ENCODE measurements at places on chromosomes 5 and 9.
A peak's percentile ranks its signal among the peaks of the same experiment; 100 is the strongest.

DNA sequence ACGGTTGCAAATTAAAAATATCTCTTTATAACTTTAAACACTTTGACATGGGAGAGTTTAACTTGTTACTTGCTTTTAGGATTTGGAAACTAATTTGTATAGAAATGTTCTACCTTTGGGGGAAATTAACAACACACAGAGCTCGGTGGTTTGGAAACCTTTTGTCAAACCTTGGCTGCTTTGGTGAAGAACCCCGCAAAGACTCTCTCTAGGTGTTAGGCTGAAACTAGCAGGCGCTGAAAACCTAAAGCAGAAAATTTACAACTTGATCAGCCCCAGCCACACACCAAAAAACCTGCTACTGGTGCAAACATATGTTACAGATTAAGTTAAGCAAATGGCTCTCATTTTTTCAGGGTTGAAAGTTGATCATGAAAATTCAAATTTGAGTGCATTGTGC lies 25.8 kb downstream of the NR2F1 start:
- DNase-seq, result no peak

- no peak for DNase-seq
These were observed 56.9 kb upstream of the IL7R start for GRCh38 chr5:35799753-35800152.

DNA sequence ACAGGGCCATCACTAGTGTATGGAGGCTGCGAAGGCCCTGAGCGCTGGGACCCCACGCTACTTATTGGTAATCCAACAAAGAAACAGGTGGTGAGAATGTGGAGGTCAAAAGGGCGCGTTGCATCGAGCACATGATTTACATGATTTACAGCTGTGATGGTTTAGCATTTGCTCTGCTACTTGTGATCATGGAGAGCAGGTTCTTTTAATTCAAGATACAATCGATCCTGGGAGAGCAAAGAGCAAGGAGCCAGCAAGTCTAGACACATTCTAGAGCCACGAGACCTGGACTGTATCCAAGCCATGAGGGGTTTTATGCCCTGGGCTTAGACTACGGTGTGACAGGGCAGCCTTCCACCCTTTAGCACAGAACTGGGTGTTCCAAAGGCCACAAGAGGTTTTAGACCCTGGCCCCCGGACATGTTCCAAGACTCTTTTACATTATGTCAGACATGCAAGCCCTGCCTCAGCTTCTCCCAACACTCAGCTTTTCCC lies 47.0 kb upstream of the CLK4 start:
- no peak for DNase-seq

GRCh38 chr5:14173377-14174229 lies 30.5 kb downstream of the TRIO start:
- no peak for DNase-seq

GRCh38 chr5:129591508-129592160 lies 131.5 kb downstream of the ADAMTS19 start:
- DNase-seq, result no peak

DNA sequence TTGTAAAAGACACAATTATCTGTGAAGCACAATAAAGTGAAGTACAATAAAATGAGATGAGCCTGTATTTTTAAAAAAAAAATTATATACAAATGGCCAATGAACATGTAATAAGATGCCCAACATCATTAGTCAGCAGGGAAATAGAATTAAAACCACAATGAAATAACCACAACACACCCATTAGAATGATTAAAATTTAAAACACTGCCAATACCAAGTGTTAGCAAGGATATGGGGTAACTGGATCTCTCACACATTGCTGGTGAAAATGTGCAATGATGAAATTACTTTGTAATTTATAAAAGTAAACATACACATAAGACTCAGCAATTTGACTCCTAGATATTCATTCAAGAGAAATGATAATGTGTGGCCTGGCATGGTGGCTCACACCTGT lies 62.8 kb downstream of the SHOC1 start:
- no peak for DNase-seq

- DNase-seq, result peak; percentile 14
These were observed 129.2 kb upstream of the FST start for GRCh38 chr5:53350991-53351770.

DNA sequence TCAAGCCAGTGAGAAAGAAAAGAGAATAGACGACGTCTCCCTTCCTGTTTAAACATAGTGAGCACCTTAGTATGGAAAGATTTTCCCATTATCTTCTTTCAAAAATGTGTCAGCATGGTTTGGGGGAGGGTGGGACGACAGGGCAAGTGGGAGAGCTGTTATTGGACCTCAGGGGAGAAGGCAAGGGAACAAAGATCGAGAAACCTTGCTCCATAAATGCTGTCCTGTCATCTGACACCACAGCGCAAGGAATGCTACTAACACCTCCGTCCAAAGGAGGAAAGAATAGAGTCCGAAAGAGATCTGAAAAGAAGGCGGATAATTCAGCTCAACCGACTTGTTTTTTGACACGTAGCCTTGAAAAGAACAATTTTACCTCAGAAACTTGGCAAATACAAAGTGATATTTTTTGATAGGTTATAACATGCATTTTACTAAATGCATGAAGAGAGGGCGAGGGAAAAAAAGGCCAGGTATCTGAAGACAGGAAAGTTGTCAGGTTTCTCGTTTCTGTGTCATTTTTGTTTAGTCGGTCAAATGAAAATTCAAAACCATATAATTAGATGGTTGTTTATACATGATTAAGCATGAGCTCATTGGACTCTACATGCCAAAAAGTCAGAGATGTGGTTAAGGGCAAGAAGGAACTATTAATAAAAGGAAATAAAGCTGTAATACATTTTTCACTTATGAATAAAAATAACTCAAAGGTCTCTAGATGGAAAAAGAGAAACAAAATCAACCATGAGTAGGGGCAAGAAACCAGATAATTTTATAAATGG lies 155.7 kb downstream of the GLIS3 start:
- DNase-seq, result peak; percentile 21

GRCh38 chr9:130948266-130948665 lies 9.2 kb upstream of the FIBCD1 start:
- DNase-seq, result no peak

- no peak for DNase-seq
These were observed 379.5 kb downstream of the CDH18 start for GRCh38 chr5:19608444-19609002.

DNA sequence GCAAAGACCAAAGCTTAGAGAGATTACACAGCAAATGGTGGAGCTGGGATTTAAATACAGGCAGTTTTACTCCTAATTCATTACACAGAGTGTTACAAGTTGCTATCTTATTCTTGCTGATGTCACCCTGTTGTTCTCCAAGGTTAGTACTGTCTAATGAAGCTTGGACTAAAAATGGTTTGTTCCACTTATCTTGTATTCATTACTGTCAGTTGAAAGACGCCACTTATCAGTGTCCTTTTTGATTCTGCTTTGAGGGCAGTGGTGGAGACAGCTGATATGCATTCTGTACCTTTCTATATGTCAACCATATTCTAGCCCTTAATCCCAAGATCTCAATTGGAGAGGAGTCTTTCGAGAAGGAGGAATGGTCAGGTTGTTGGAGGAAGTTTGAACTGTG lies 14.0 kb upstream of the DENND4C start:
- no peak for DNase-seq

DNA sequence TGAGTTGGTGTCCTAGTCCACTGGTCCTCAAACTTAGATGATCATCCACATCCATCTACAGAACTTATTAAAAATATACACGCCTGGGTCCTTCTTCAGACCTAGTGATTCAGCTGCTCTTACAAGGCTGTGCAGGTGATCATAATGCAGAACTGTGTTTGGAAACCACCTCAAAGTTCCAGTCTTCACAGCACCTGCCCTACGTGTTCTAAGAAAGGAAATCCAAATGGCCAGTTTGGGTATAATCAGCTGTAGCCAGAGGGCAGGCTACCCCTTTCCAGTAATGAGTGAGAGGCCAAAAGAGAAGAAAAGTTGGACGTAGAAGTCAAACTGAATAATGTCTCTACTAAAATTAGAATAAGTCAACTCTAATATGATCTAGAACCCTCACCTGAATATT lies 15.4 kb downstream of the REEP5 start:
- no peak for DNase-seq

GRCh38 chr9:114000063-114000454 lies 78.0 kb downstream of the AMBP start:
- no peak for DNase-seq

- DNase-seq, result no peak
These were observed 102.9 kb downstream of the FRMD3 start for GRCh38 chr9:83435301-83435700.

GRCh38 chr9:134039386-134040175 lies 14.3 kb downstream of the BRD3OS start:
- DNase-seq, result no peak

GRCh38 chr9:72977670-72978069 lies 24.8 kb upstream of the ALDH1A1 start:
- DNase-seq, result no peak

DNA sequence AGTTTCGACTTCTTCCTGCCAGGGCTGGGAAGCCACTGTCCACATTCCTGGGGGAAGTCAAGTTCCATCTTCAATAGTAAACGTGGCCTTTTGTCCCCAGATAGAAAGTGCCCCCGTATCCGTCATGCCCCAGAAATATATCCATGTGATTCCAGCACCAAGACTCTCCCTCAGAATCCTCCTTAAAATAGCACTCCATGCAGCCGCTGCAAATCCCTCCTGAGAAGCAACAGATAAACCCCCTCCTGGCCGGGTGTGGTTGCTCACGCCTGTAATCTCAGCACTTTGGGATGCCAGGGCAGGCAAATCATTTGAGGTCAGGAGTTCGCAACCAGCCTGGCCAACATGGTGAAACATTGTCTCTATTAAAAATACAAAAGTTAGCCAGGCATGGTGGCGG lies 126.1 kb downstream of the OLFM1 start:
- no peak for DNase-seq

- peak; percentile 8 for DNase-seq
These were observed 147.9 kb downstream of the PLPPR1 start for GRCh38 chr9:101176384-101176783.

DNA sequence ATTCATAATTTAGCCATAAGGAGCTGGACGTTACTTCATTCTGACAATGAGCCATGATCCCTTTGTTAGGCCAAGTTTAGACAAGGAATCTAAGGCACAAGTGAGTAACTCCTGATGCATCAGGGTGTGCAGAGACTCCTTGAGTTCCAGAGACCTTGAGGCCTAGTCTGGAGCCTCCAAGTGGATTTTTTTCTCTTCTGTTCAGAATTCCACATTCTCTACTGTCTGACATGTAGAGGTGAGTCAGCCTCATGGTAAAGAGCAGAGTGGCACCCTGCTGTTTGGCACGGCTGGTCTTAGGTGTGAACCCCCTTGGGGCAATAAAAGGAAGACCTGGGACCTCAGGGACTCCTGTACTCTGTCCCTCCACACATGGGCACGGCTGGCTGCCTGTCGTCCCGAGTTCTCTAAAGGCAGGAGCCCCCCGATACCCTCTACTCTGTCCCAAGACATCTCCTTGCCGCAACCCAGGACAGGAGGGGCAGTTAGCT lies 22.0 kb upstream of the TGFBI start:
- DNase-seq, result no peak

- DNase-seq, result no peak
These were observed 39.2 kb downstream of the OLFM1 start for GRCh38 chr9:135126451-135127187.

DNA sequence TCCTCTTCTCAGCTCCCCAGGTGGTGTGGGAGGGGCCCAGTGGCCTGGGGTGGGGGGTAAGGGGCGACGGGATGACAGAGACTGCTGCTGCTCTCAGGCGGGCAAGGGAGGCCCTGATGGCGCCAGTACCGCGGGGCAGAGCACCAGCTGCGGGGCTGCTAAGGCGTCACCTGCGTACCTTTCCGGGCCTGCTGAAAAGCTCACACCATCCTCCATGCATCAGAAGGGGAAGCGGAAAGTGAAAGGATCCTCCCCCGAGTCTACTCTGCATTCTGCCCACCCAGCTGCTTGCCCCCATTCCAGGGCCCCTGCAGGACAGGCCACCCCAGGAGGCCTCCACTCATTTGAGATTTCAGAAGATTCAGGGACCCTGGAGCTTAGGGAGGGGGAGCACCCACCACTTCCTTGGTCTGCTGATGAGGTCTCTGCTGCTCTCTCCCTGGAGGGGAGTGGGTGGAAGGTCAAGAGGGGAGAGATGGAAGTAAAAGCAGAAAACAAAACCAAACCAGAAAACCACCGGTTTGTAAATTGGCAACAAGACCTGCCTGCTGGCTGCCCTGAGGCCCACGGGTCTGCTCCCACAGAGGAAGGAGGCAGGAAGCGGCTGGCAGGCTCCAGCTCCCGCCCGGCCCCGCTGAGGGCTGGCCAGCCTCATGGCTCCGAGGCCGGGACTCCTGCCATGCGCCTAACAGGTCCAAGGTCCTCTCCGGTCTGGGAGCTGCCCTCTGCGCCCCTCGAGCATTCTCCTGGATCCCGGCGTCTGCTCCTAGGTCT lies 33.6 kb downstream of the PRRT1B start:
- DNase-seq, result no peak

DNA sequence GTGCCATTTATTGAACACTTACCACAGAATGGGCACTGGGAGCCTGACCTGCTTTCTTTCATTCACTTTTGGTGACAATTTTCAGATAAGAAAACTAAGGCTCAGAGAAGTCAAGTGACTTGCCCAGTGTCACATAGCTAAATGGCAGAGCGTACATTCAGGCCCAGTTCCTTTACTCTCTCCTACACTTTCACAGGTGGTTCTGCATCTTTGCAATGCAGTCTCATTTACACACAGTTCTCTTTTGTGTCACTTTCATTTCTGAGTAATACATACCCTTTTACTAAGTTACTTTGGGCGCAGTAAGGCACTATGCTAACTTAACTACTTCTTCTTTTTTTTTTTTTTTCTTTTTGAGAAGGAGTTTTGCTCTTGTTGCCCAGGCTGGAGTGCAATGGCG lies 8.3 kb downstream of the NFIL3 start:
- no peak for DNase-seq

- DNase-seq, result peak; percentile 85
These were observed 1.8 kb downstream of the RALGDS start for GRCh38 chr9:133119103-133119845.

DNA sequence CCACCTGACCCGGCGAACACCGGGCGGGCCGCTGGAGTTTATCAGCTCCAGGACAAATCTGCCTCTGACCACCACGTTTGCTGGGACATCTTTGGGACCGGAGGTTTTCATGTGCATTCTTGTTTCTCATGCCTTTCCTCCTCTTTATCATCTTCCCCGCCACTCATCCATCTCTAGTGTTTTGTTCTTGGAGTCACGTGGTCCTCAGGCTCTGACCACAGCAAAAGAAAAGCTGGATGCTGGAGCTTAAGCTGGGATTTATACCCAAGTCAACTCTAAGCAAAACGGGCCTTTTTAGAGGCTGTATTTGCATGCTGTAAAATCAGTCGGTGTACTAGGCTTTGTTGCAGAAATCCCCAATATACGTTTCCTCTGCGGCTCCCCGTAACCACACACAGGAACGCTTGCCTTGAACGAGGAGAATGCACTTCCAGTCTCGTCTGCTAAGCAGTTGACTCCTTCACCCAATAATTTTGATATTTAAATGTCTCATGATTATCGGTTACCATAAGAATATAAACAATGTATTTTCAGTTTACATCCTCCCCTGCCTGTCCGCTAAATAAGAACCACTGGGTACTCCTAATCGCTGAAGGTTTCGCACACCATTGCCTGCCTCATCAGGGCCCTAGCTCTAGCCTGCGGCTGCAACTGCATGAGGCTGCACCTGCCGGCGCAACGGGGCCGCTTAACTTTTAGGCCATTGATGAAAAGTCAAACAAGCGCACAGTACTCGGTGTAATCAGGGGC lies 560 bp upstream of the NDUFS6 start:
- DNase-seq, result peak; percentile 58

- DNase-seq, result no peak
These were observed 2.3 kb upstream of the RETREG1 start for GRCh38 chr5:16619136-16619535.

All from ELF-1 (cell line).